ENCODE measurements at places on chromosomes 13 and 19. TPM values are rescaled to one million over a fixed set of nuclear protein-coding genes. Genes with fewer than 3 reads are reported as not detected.

Gene RXFP2
- not detected for total RNA-seq

DNA sequence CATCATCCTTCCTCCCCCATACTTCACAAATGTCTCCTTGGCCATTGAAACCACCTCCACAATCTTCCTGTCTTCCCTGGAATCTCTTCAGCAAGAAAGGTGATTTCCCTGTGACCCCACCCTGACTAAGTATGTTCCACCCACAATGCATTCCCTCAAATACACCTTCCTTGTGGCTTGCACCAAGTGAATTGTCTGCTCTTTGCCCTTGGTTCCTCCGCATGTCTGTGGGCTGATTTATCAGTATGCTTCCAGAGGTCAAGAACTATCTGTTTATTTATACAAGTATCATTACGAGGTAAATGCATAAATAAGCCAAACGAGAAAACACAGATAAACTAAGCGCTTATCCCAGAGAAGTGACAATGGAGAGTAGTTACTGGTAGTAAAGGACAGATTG, 45.4 kb upstream of the POMP start:
- H3K4me1 ChIP-seq: peaks cover 8% of the 10 kb centered on the region
- no peak for DNase-seq
- no peaks in the 10 kb centered on the region for H3K27me3 ChIP-seq
- H3K36me3 ChIP-seq: no peaks in the 10 kb centered on the region
- H3K27ac ChIP-seq: no peak overlapping the region
- H3K4me3 ChIP-seq: no peak overlapping the region

- H3K36me3 ChIP-seq: no peaks in the 10 kb centered on the region
- DNase-seq: no peak
- H3K27ac ChIP-seq: no peak overlapping the region
- H3K4me1 ChIP-seq: peaks cover 19% of the 10 kb centered on the region
- no peaks in the 10 kb centered on the region for H3K27me3 ChIP-seq
Measured at GRCh38 chr13:48978942-48979601, 3.4 kb downstream of the FNDC3A start.

DNA sequence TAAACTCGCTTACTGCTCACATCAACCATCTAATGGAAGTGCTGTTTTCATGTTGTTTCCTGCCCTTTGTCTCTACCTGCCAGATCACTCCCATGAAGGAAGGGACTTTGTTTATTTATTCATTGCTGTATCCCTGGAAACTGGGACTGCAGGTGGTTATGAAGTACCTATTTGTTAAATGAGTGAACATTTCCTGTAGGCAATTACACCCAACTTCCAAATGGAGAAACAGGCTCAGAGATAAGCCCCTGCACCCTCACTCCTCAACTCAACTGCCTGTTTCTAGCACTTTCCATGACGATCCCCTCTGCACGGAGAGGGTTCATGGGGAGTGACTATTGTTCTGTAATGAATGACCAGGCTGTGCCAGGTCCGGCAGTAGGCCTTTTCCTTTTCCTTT, 1.9 kb upstream of the SELENOW start:
- H3K4me3 ChIP-seq: no peak overlapping the region
- peaks cover 14% of the 10 kb centered on the region for H3K4me1 ChIP-seq
- peak overlapping the region; percentile 34 for H3K27ac ChIP-seq
- no peaks in the 10 kb centered on the region for H3K27me3 ChIP-seq
- no peaks in the 10 kb centered on the region for H3K36me3 ChIP-seq

GRCh38 chr13:21673789-21674489, 3.1 kb downstream of the FGF9 start:
- peak; percentile 23 for DNase-seq
- peaks cover 17% of the 10 kb centered on the region for H3K4me1 ChIP-seq
- peak overlapping the region; percentile 48 for H3K4me3 ChIP-seq
- peaks cover 83% of the 10 kb centered on the region for H3K27me3 ChIP-seq
- no peak overlapping the region for H3K27ac ChIP-seq

Gene KCNRG
- 0.83 TPM for total RNA-seq

Gene CPB2
- not detected for total RNA-seq

All from endothelial cell of umbilical vein (primary cell).